Stimulated activated naive CD4-positive, alpha-beta T cell (primary cell): ENCODE measurements at places on chromosomes 11 and 22.

DNA sequence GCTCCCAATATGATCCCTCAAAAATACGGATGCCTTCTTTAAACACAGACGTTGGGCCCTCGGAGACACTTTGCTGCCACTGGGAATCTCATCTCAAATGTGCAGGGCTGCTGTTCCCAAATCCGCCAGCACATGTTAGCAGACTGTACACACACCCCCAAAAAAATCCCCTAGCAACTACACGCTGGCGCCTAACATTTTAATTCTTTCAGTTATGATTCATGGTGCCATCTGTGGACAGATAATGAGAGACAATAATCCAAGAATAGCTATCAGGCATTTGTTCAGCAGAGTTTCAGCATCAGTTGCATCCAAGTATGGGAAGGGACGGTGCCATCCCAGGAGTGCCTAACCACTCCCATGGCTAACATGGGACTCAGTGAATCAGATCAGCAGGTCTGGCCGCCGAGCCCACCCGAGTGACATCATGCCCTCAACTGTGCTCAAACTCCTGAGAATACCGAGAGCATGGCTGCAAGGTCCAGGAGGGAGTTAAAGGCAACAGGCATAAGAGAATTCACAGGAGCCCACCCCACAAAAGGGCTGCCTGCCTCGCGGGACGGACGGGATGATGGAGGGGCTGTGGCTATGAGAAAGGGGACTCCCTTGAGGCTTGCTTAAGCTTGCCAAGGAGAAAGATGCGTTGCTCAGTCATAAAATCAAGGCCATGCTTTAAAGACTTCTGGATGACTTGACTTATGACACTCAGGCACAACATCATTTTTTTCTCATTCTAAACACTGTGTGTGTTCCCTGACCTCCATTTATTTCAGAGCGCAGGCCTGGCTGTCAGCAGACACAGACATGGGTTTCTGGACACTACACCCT is 337.0 kb downstream of the SHANK2 start:
- no peak for DNase-seq

- DNase-seq: no peak
These were observed 820.5 kb downstream of the BRD1 start for GRCh38 chr22:49007013-49007653.

DNA sequence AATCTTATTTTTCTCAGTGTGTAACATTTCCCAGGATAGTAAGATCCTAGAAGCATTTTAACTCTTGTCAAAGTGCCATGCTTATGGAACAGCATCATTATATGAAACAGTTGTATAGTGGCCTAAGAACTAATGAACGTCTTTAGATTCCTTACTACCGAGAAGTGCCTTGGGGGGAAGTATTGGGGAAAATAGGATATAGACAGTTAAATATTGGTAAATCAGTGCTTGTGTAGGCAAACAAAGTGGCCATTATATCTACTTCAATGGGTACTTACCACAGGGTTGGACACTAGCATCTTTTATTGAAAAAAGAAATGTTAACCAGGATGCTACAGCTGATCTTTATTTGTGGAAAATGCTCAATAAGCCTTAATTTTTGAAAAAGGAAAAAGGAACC is 11.3 kb downstream of the FAR1 start:
- DNase-seq: no peak

GRCh38 chr11:1628506-1629325 is 859 bp upstream of the KRTAP5-5 start:
- DNase-seq: peak; percentile 26

DNA sequence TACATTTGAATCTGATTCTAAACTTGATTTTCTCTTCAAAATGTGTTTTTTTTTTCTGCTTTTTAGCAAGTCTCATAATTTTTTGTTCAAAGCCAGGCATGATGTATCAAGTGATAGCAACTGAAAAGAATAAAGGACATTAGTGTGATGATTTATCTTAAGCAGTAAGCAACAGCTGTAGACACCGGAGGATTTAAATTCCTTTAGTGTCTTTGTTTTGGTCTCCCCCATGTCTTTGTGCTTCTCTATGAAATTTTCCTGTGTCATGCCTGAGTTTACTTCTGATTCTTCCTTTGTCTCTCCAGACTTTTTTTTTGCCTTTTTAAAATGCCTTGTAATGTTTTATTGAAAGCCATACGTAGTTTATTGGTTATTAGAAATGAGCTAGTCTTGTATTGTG is 934.2 kb upstream of the RAG2 start:
- no peak for DNase-seq

GRCh38 chr11:93213622-93214021 is 15.8 kb upstream of the SLC36A4 start:
- DNase-seq: no peak

DNA sequence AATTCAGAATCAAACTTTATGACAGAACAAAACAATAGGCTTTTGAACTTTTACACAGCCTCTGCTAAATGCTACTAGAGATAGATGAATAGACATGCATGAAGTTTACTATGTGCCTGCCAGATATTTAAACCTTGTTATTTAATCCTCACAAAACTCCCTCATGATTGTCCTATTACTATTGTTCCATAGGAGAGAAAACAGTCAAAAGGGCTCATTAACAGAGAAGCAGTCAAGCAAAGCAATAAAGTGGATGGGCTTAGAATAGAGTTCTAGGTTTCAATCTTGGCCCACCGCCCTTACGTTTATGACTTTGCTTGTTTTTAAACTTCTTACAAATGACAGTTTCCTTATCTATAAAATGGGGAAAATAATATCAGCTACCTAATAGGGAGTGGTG is 12.9 kb downstream of the CWC15 start:
- DNase-seq: no peak

- DNase-seq: no peak
These were observed 171.4 kb upstream of the FAT3 start for GRCh38 chr11:92053216-92053615.

- no peak for DNase-seq
These were observed 2.5 kb downstream of the KCNJ4 start for GRCh38 chr22:38452373-38453065.

GRCh38 chr22:35065796-35066218 is at the start of gene ISX:
TSS of gene ISX (plus strand) at chr22:35066158. CDS start at chr22:35067088, 930 bp downstream.
- DNase-seq: no peak

DNA sequence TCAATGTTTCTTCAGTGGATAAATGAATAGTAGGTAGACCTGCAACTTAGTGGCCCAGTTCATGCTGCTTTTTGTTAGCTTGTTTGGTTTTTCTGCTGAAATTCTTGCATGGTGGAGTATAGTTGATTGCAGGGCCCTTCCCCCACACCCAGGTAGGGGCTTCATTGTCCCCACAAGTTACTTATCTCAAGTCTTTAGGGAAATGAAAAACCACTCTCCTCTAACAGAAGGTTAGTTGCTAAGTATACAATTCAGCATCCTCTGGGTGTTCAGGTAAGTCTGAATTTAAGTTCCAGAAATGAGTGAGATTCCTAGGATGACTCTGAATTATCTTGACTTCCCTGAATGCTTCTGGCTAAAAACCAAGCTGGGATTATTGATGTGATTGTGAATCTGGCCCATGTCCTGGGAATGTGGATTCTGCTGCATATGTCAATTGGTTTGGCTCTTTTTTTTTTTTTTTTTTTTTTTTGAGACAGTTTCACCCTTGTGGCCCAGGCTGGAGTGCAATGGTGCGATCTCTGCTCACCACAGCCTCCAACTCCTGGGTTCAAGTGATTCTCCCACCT is 40.3 kb downstream of the BCL2L13 start:
- no peak for DNase-seq

DNA sequence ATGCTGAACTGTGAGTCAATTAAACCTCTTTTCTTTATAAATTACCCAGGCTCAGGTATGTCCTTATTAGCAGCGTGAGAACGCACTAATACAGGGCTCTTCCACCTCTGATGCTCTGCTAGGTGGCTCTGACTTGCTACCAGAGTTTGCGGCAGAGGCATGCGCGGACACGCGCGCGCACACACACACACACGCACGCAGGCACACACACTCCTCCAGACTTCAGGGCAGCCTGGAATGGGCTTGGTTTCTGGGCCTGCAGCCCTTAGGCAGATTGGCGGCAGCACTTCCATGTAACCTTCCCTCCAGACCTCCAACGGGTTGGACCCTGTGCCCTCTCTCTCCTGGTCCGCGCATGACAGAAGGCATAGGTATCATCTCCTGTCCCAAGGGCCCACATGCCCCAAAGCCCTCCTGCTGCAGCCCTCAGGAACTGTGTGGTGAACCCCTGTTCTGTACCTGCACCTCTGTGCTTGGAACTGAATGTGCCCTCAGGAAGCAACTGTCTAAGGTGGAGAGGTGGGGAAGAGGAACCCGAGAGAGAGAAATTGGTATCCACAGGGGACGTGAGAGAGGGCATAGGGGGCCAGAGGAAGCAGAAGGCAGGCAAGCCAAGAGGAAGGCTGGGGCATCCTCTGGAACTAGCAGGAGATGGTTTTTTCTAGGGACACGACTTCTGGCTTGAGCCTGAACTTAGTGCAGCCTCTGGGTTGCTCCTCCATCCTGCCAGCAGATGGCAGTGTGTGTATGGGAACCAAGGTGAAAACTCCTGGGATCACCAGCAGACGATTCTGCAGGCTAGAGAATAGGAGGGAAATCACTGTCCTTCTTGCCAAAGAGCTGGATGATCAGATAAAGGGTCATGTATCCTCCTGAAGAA is 23.4 kb upstream of the RIC3 start:
- peak; percentile 4 for DNase-seq

GRCh38 chr11:72831521-72832300 is 17.5 kb downstream of the ATG16L2 start:
- DNase-seq: peak; percentile 17

DNA sequence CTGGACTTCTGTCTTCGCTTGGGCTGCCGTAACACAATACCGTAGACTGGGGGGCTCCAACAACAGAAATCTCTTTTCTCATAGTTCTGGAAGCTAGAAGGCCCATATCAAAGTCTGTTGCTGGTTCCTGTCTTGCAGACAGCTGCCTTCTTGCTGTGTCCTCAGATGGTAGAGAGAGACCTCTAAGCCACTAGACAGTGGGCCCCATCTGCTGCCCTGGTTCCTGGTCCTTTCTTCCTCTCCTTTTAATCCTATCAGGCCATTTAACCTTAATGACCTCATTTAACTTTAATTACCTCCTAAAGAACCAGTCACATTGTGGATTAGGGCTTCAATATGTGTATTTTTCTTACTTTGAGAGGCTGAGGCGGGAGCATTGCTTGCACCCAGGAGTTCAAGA is 9.4 kb downstream of the CEP164 start:
- no peak for DNase-seq

- no peak for DNase-seq
These were observed 9.8 kb downstream of the RPL27A start for GRCh38 chr11:8692417-8692816.

- DNase-seq: no peak
These were observed 29.1 kb upstream of the FGF19 start for GRCh38 chr11:69732910-69733309.

DNA sequence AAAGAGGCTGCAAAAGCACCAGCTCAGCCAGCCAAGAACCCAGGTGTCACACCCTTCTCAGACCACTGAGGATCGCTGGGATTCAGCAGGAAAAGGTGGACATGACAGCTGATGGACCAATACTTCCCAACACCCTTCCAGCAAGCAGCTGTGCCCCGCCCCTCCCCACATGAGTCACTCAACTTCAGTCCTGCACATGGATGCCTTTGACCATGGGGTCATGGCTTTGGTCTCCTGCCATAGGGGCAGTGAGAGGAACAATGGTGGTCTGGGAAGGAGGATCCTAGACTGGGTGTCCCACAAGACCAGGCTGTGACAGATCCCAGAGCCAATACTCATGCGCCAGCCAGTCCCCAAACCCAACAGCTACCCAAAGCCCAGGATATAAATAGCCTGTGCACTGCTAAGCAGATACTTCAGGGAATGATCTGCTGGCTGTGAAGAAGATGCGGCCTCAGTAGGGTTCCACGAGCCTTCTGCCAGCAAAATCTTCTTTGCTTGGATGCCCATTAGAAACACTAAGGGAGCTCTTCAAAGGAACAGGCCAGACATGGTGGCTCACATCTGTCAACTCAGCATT is 5.5 kb upstream of the RGL4 start:
- DNase-seq: no peak

DNA sequence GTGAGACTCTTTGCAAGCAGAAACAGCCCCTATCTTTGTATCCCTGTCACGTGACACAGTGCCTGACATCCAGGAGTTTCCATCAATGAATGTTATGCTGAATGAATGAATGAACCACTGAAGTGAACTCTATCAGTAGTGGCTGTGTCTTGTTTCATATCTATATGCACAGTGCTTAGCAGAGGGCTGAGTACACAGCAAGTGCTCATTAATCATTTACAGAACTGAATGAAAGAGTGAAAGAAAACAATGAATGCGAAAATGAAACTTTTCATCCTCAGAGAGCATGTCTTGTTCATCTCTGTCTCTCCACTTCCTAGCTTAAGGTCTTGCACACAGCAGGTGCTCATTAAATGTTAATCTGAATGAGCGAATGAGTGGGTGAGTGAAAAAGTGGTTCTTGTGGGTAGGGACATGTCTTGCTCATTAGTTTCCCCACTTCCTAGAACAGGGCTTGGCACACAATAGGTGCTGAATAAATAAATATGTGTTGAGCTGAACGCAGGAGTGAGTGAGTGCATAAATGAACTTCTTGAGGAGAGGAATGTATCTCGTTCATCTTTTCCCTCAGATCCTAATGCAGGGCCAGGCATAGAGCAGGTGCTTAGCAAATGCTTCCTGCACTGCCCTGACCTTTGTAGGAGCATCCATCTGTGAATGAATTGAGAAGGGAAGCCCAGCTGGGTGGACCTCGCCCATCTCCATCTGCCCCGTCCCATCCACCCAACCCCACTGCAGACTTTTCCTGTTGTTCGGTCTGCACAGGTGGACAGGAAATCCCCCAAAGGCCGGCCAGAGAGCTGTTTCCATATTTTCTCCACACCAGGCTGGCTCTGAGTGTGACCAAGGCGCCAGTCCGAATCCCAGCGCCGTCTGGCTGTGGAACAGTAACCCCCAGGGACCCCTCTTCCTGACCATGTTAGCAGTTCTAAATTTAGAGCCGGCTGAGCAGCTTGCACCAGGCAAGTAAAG is 113.4 kb upstream of the CRYBB3 start:
- DNase-seq: no peak

DNA sequence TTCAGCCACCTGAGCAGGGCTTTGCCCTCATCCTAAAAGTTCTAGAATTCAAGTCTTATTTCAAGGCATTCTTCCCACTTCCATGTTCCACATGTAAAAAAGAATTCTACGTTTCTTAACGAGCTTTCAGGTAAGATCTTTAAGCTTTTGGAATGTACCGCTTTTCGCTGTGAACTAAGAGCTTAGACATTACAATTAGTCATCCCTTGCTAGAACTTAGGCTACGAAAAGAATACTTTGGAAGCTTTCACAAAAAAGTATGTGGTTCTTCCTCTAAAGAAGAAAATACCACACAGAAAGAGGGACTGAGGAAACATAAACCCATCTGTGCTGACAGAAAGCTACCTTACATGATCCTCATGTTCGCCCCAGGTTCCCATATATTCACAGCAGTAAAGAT is 1.9 kb downstream of the NUMA1 start:
- DNase-seq: no peak

- no peak for DNase-seq
These were observed 59.3 kb upstream of the ANO1 start for GRCh38 chr11:70018816-70019215.
